CD4-positive, alpha-beta T cell treated with Interleukin-15 for 1 hour (primary cell): ENCODE measurements at places on chromosomes 13 and 19.

DNA sequence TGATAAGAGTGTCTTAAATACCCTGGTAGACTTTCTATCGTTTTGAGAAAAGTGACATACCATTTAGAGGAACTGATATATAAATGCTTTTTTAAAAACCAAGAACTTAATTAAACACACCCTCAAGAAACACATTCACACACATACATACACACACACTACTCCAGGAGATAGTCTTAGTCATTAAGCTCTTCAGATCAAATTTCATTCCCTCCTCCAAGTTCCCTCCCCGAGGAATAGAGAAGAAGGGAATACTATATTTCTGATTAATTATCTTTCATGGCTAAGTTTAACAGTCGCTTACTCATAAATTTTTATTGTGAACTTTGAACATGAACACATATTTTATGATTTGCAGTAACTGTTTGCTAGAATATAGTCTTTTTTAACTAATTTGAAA is 1109.5 kb downstream of the SLITRK1 start:
- DNase-seq = no peak

DNA sequence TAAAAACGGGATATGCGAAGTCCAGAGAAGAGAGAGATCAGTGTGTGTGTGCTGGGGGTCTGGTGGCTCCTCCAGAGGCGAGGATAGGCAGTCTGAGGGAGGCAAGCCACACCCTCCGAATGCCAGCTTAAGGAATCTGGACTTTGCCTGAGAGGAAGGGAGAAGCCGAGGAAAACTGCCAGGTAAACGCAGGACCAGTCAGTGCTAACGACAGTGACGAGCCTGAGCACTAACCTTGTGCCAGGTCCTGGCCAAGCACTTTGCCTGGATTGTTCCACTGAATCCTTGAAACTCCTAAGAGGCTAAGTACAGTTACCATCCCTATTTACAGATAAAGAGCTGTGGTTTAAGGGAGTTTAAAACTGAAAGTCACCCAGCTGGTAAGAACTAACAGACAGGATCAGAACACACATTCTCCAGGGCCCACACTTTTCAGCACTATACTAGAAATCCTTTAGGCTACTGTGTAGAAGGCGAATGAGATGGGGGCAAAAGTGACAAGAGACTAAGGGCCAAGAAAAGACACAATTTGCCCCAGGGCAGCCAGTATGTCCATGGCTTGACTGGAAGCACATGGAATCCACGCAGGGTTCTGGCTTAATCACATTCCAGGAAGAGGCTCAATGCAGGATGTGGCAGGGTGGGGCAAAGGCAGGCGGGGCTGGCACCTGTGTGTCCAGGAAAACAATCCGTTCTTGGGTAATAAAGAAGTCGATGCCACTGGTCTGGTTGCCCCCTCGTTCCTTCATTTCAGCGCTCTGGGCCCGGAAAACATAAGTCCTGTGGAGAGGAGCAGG is 15.1 kb downstream of the SMG9 start:
- DNase-seq = no peak

GRCh38 chr13:98509271-98510155 is 67.4 kb downstream of the STK24 start:
- peak; percentile 80 for DNase-seq

DNA sequence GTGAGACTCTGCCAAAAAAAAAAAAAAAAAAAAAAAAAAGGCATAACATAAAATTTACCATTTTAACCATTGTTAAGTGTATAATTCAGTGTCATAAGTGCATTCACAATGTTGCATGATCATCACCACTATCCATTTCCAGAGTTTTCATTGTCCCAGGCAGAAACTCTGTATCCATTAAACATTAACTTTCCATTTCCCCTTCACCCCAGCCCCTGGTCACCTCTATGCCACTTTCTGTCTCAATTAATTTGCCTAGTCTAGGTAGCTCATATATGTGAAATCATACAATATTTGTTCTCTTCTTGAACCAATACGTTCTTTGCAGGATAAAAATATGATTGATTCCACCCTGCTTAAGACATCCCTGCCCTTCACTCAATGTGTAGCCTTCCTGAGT is 31.0 kb upstream of the VWA8 start:
- DNase-seq = no peak
